Heart left ventricle (tissue), 16 donors: ENCODE measurements at places on chromosomes 2 and 18. TPM values are rescaled to one million over a fixed set of nuclear protein-coding genes. Genes with fewer than 3 reads are reported as not detected.

LHCGR gene
- not detected for total RNA-seq

AKAIN1 gene
- total RNA-seq: not detected

- peaks cover 17% of the 10 kb centered on the region for H3K4me1 ChIP-seq
- DNase-seq: no peak
These were observed 38.4 kb upstream of the NCKAP5 start for GRCh38 chr2:133606616-133607015.

INHA gene
- total RNA-seq: 1.9 TPM

GRCh38 chr2:38692636-38693318, 26.9 kb downstream of the GALM start:
- no peak overlapping the region for H3K27ac ChIP-seq
- no peaks in the 10 kb centered on the region for H3K27me3 ChIP-seq
- DNase-seq: no peak

- no peaks in the 10 kb centered on the region for H3K4me1 ChIP-seq
- H3K27ac ChIP-seq: no peak overlapping the region
- no peaks in the 10 kb centered on the region for H3K36me3 ChIP-seq
- peaks cover 98% of the 10 kb centered on the region for H3K27me3 ChIP-seq
- H3K4me3 ChIP-seq: no peak overlapping the region
- no peak for DNase-seq
These were observed 1.4 kb downstream of the C1QL2 start for GRCh38 chr2:119156891-119157773.

NGEF gene
- 0.19 TPM for total RNA-seq

- no peaks in the 10 kb centered on the region for H3K36me3 ChIP-seq
- no peaks in the 10 kb centered on the region for H3K27me3 ChIP-seq
- no peak overlapping the region for H3K27ac ChIP-seq
- H3K4me3 ChIP-seq: no peak overlapping the region
These were observed 111.0 kb downstream of the RBM43 start for GRCh38 chr2:151150331-151151320.

THUMPD2 gene
- total RNA-seq: 6.2 TPM

GRCh38 chr2:990970-991369, 40.3 kb downstream of the SNTG2 start:
- H3K36me3 ChIP-seq: no peaks in the 10 kb centered on the region
- no peak overlapping the region for H3K4me3 ChIP-seq
- H3K27ac ChIP-seq: no peak overlapping the region
- H3K27me3 ChIP-seq: no peaks in the 10 kb centered on the region
- no peak for DNase-seq
- H3K4me1 ChIP-seq: no peaks in the 10 kb centered on the region

- no peaks in the 10 kb centered on the region for H3K4me1 ChIP-seq
- DNase-seq: no peak
These were observed 18.4 kb downstream of the DNER start for GRCh38 chr2:229695961-229696360.

DNA sequence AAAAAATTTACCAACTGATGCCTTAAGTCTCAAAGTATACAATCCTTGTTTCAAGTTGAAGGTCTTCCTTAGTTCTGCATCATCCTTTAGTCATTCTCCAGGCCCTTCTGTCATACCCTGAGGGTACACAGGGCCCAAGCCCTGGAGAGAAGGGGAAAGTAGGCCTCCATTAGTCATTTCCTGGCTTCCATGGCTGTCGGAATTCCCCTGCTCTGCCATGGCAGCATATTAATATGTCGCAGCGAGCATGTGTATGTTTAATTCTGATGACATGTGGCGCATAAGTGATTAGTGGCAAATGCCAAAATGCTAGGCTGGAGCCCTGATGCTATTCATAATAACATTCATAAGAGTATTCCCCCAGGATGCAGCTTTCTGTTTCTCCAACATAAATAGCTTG, 22.1 kb downstream of the GPR39 start:
- H3K27ac ChIP-seq: no peak overlapping the region
- no peak overlapping the region for H3K4me3 ChIP-seq
- H3K4me1 ChIP-seq: no peaks in the 10 kb centered on the region
- no peaks in the 10 kb centered on the region for H3K27me3 ChIP-seq
- H3K36me3 ChIP-seq: no peaks in the 10 kb centered on the region
- no peak for DNase-seq

DNA sequence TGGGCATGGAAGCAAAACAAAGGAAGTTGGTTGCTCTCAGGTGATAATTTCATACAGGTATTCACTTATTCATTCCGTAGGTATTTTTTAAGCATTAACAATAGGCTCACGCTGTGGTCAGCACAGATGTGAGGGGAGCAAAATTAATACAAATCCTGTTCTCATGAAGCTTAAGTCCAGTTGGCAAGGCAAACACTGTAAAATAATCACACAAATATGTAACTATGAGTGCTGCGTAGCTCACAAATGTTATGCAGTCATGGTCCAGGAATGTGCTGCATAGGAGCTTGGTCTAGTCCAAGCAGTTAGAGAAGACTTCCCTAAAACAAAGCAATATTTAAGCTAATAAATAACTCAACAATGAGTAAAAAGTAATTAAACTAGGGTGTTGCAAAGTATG, 23.9 kb downstream of the SP5 start:
- no peak for DNase-seq
- H3K36me3 ChIP-seq: no peaks in the 10 kb centered on the region
- no peaks in the 10 kb centered on the region for H3K4me1 ChIP-seq
- no peak overlapping the region for H3K4me3 ChIP-seq
- no peak overlapping the region for H3K27ac ChIP-seq
- peaks cover 21% of the 10 kb centered on the region for H3K27me3 ChIP-seq

DNA sequence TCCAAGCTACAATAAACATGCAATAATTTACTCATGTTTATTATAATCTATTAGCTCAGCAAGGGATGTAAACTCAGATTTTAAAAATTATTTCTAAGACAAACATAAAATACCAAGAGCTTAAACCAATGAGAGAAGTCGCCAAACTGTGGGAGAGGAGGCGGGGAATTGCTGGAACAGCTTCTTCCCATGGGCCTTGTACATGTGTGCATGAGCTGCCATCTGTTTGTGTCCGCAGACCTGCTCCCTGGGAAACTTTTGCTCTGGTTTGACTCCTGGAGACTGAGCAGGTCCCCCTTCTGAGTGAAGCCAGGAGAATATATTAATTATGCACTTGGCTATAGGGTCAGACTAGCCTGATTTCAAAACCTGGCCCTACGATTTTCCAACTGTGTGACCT, 655.9 kb upstream of the SOX11 start:
- H3K36me3 ChIP-seq: no peaks in the 10 kb centered on the region

PTPRN gene
- 0.93 TPM for total RNA-seq

DNA sequence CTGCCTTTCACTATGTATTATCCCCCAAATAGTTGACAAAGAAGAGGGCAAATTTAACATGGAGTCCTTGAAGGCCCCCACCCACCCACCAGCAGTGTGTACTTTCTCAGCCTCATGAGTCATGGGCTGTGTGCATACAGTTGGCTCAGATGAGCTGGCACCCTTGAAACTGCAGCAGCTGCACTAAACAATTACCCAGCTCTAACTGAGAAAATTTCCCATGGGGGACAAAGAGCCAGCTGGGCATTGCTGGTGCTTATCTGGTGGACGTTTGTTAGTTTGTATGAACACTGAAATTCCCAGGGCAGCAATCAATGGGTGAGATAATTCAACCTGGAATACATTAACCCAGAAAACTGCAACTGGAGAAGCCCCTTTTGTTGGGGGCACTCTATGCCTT, 131.7 kb downstream of the GCA start:
- no peak overlapping the region for H3K27ac ChIP-seq
- H3K4me1 ChIP-seq: no peaks in the 10 kb centered on the region
- DNase-seq: no peak
- H3K36me3 ChIP-seq: no peaks in the 10 kb centered on the region

GRCh38 chr2:232699110-232699509, 2.0 kb downstream of the GIGYF2 start:
- H3K4me1 ChIP-seq: peaks cover 37% of the 10 kb centered on the region
- DNase-seq: no peak
- H3K27ac ChIP-seq: no peak overlapping the region
- H3K27me3 ChIP-seq: no peaks in the 10 kb centered on the region

- H3K27ac ChIP-seq: no peak overlapping the region
- peaks cover 14% of the 10 kb centered on the region for H3K36me3 ChIP-seq
- H3K4me1 ChIP-seq: no peaks in the 10 kb centered on the region
- no peak overlapping the region for H3K4me3 ChIP-seq
- no peaks in the 10 kb centered on the region for H3K27me3 ChIP-seq
These were observed 19.1 kb downstream of the SEPTIN2 start for GRCh38 chr2:241334813-241335212.

- no peaks in the 10 kb centered on the region for H3K27me3 ChIP-seq
- no peaks in the 10 kb centered on the region for H3K4me1 ChIP-seq
- DNase-seq: no peak
- no peaks in the 10 kb centered on the region for H3K36me3 ChIP-seq
- H3K4me3 ChIP-seq: no peak overlapping the region
These were observed 42.2 kb upstream of the ARHGAP15 start for GRCh38 chr2:143087033-143087432.

COL6A3 gene
- total RNA-seq: 44.1 TPM

DNA sequence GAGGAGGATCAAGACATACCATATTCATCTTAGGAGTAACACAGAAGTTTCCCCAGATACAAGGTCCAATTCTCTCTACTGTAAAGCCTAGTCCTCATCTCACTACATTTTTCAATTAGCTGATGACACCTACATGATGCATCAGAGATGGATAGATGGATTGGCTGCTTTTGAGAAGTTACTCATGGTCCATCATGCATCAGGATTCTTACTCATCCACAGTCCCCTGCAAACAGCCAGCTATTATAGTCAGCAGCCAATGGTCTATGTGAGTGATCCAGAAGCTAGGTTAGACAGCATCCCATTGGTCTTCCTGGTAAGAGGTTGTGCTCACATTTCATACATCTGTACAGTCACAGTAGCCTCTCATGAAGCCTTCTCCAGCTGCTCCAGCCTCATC, 154.5 kb upstream of the NRP2 start:
- no peaks in the 10 kb centered on the region for H3K27me3 ChIP-seq
- H3K4me1 ChIP-seq: no peaks in the 10 kb centered on the region
- no peak overlapping the region for H3K27ac ChIP-seq
- no peak overlapping the region for H3K4me3 ChIP-seq
- no peak for DNase-seq

DNA sequence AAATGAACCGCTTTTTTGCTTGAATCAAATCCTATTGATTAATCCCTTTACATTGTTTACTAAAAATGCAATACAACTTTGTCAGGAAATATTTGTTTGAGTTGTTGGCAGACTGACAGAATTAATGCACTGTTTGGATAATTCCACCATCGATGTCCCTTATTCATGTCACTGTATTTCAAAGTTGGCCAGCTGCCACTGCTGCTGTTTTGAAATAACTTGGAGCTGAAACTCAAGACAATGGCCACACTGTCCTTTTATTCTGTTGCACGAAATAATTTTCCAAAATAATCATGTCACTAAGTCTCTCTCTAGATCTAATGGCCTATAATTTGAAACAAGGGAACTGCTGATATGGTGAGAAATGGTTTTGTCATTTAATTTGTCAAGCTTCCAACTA, 55.2 kb upstream of the PAX3 start:
- no peak overlapping the region for H3K4me3 ChIP-seq
- H3K36me3 ChIP-seq: no peaks in the 10 kb centered on the region
- no peak overlapping the region for H3K27ac ChIP-seq
- H3K4me1 ChIP-seq: no peaks in the 10 kb centered on the region

DNA sequence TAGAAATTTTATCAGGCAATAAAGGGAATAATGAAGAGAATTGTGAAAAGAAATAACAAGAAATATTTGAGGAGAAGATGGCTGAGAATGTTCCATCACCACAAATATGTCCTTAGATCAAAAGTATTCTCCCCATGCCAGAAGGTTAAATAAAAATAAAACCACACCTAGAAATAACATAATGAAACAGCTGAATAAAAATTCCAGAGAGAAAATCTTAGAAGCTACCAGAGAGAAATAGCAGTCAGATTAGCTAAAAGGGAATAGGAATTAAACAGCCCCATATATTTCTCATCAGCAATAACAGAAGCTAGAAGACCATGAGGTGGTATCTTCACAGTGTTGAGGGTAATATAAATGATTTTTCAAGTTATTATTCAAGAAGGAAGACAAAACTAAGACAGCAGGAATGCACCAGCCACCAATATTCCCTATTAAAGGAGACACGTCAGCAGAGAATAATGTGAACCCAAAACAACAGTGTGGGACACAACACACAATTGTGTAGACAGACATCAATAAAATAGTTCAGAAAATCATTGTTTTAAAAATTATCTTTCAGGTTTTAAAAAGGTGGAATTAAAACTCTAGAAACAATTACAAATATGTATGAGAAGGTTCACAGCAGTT, 82.0 kb upstream of the NEDD4L start:
- H3K36me3 ChIP-seq: no peaks in the 10 kb centered on the region
- no peak overlapping the region for H3K27ac ChIP-seq
- H3K4me3 ChIP-seq: no peak overlapping the region
- no peaks in the 10 kb centered on the region for H3K27me3 ChIP-seq

- H3K36me3 ChIP-seq: no peaks in the 10 kb centered on the region
- H3K27ac ChIP-seq: no peak overlapping the region
- H3K4me1 ChIP-seq: no peaks in the 10 kb centered on the region
- no peak overlapping the region for H3K4me3 ChIP-seq
These were observed 363.3 kb upstream of the SMIM21 start for GRCh38 chr18:75790796-75791195.

TMEM247 gene
- not detected for total RNA-seq

DNA sequence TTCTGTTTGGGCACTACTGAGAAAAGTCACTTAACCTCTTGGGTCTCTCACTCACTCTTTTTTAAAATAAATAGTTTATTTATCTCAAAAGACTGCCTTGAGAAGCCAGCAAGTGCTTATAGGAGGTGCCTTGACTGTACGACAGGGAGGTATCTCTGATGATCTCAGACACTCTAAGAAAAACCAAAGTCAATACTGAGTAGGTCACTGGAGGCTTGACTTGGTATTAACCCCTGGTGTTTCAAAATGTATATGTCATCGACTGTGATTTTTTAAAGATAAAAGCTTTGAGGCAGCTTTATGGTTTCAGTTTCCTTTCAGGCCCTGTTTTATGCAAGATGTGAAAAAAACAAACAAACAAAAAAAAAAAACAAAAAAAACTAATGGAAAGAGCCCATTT, 33.7 kb downstream of the MREG start:
- no peaks in the 10 kb centered on the region for H3K4me1 ChIP-seq
- no peak overlapping the region for H3K27ac ChIP-seq
- no peak for DNase-seq
- no peaks in the 10 kb centered on the region for H3K36me3 ChIP-seq
- no peaks in the 10 kb centered on the region for H3K27me3 ChIP-seq

CD8B2 gene
- not detected for total RNA-seq
